ENCODE measurements at places on chromosomes 5 and 9. TPM values are rescaled to one million over a fixed set of nuclear protein-coding genes. Genes with fewer than 3 reads are reported as not detected.

Gene SLCO6A1
- 6.2 TPM for total RNA-seq

Gene SV2C
- total RNA-seq = 0.18 TPM

Gene CYLC2
- total RNA-seq = not detected

Gene PCDHA11
- 11.7 TPM for total RNA-seq

Gene LVRN
- 0.35 TPM for total RNA-seq

Gene NSA2
- 88.5 TPM for total RNA-seq

Gene C8G
- total RNA-seq = 1.5 TPM

DNA sequence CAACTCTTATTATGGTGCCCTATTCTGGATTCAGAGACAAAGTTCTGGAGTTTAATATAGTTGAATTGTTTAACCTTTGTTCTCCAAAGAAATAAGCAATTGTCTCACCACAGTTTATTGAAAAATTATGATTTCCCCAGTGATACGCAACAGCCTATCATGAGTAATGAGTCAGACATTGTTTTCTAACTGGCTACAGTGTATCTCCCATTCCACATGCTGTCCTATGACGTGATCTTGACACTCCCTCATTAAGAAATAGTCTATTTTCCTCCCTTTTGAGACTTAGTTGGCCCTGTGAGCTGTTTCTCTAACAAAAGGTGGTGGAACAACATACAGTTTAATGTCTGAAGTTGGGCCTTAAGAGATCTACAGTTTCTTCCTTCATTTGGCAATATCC, 1290.6 kb upstream of the CDH6 start:
- H3K4me3 ChIP-seq = no peak overlapping the region
- DNase-seq = no peak
- no peaks in the 10 kb centered on the region for H3K36me3 ChIP-seq
- H3K4me1 ChIP-seq = no peaks in the 10 kb centered on the region
- H3K27me3 ChIP-seq = no peaks in the 10 kb centered on the region
- no peak overlapping the region for H3K27ac ChIP-seq

- no peak overlapping the region for H3K4me3 ChIP-seq
- no peaks in the 10 kb centered on the region for H3K36me3 ChIP-seq
- DNase-seq = no peak
- peaks cover 8% of the 10 kb centered on the region for H3K4me1 ChIP-seq
These were observed 5.7 kb downstream of the HBEGF start for GRCh38 chr5:140340605-140341121.

DNA sequence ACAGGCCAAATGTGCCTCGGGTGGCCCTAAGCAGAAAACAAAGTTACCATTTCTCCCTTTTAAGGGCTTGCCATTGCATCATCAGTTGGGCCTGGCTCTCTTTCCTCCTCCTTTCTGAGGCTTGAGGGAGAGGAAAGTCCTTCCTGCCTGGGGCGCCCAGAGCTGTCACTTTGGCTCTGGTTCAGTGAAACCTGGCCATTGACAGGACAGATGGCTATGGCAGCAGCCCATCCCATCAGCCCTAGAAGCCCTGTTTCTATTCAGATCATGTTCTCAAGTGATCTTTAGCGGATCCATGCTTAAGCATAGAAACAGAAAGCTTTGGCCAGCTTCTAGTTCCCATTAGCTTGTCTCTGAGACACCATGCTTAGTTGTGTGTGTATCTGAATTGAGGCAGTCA, 293.4 kb downstream of the YTHDC2 start:
- peak overlapping the region; percentile 45 for H3K4me3 ChIP-seq
- no peaks in the 10 kb centered on the region for H3K36me3 ChIP-seq
- H3K27me3 ChIP-seq = no peaks in the 10 kb centered on the region
- H3K27ac ChIP-seq = peak overlapping the region; percentile 88

DNA sequence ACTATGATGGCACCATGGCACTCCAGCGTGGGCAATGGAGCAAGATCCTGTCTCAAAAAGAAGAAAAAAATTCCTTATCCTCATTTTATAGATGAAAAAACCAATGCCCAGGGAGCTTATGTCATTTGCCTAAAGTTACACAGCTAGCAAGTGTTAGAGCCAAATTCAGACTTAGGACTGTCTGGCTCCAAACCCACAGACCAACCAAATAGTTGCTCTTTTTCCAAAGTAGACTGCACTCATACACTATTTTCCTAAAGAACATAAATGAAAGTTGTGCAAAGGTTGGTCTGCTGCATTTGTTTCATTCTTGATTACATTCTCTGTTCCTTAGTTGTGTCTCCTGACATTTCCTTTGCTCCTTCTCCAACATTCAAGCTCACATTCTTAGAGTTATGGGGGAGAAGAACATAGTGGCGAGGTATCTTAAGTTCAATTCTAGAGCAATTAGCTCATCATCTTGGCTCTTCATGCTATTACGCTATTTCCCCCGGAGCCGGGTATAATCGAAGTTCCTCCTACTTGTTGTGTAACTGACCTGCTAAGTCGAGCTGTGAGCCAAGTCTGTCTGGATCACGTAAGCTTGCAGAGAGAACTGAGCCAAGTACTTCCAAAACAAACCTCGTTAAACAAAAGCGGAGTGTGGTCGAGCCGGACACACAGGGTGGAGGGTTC, 138.3 kb downstream of the RFK start:
- H3K27me3 ChIP-seq = peaks cover 2% of the 10 kb centered on the region
- H3K4me1 ChIP-seq = no peaks in the 10 kb centered on the region
- H3K4me3 ChIP-seq = no peak overlapping the region
- no peak overlapping the region for H3K27ac ChIP-seq
- DNase-seq = no peak
- H3K36me3 ChIP-seq = no peaks in the 10 kb centered on the region

- no peak overlapping the region for H3K27ac ChIP-seq
- peaks cover 2% of the 10 kb centered on the region for H3K4me1 ChIP-seq
- H3K27me3 ChIP-seq = no peaks in the 10 kb centered on the region
- H3K36me3 ChIP-seq = peaks cover 7% of the 10 kb centered on the region
These were observed 715.2 kb upstream of the DMAC1 start for GRCh38 chr9:8514760-8515159.

DNA sequence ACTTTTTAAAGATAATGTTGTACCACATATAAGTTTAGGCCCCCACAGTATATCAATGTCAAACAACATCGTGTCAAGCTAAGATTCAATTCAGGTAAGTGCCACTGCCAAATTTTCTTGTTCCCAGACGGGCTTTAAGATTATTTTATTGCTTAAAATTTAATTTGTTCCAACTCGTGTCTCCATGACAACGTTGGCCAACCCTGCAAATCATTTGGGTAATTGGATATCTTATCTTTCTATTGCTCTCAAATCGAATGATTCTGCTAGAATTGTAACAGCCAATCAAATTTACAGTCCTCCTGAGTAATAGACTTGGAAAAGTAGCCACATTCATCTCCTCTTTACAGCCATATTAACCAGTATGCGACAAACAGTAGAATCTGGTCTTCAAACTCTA, 19.5 kb downstream of the TLE1 start:
- peaks cover 45% of the 10 kb centered on the region for H3K4me1 ChIP-seq
- H3K4me3 ChIP-seq = no peak overlapping the region
- H3K27me3 ChIP-seq = no peaks in the 10 kb centered on the region
- H3K36me3 ChIP-seq = peaks cover 32% of the 10 kb centered on the region
- H3K27ac ChIP-seq = no peak overlapping the region
- no peak for DNase-seq

DNA sequence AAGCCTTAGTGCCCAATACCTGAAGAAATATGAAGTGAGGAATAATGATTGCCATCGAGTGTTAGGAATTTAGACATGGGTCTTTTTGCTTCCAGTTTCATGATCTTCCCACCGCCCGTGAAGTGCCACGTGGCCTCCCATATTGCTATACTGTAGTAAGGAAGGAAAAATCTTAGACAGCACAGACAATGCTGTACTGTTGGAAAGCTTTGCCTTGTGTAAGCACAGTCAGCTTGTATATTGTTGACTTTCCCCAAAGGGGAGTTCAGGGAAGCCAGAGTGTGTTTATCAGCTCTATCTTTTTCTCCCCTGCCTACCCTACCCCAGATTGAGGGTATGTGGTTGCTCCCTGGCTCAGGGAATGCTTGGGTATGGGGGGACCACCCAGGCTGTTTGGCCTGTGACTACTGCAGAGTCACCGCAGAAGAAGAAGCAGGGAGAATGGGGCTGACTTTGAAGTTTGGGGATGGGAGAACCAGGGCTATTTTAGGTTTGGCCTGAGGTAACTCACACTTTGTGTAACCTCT, 161.8 kb upstream of the MEF2C start:
- peaks cover 2% of the 10 kb centered on the region for H3K36me3 ChIP-seq
- DNase-seq = no peak
- no peak overlapping the region for H3K27ac ChIP-seq
- no peaks in the 10 kb centered on the region for H3K27me3 ChIP-seq

- H3K4me3 ChIP-seq = no peak overlapping the region
- no peaks in the 10 kb centered on the region for H3K27me3 ChIP-seq
- H3K4me1 ChIP-seq = peaks cover 20% of the 10 kb centered on the region
- no peak overlapping the region for H3K27ac ChIP-seq
- no peak for DNase-seq
These were observed 52.1 kb downstream of the TSSK1B start for GRCh38 chr5:113382731-113383130.

- H3K36me3 ChIP-seq = peaks cover 12% of the 10 kb centered on the region
- H3K27ac ChIP-seq = no peak overlapping the region
- H3K4me3 ChIP-seq = no peak overlapping the region
- H3K27me3 ChIP-seq = no peaks in the 10 kb centered on the region
- no peaks in the 10 kb centered on the region for H3K4me1 ChIP-seq
- no peak for DNase-seq
These were observed 13.3 kb downstream of the SLC25A46 start for GRCh38 chr5:110751902-110752762.

DNA sequence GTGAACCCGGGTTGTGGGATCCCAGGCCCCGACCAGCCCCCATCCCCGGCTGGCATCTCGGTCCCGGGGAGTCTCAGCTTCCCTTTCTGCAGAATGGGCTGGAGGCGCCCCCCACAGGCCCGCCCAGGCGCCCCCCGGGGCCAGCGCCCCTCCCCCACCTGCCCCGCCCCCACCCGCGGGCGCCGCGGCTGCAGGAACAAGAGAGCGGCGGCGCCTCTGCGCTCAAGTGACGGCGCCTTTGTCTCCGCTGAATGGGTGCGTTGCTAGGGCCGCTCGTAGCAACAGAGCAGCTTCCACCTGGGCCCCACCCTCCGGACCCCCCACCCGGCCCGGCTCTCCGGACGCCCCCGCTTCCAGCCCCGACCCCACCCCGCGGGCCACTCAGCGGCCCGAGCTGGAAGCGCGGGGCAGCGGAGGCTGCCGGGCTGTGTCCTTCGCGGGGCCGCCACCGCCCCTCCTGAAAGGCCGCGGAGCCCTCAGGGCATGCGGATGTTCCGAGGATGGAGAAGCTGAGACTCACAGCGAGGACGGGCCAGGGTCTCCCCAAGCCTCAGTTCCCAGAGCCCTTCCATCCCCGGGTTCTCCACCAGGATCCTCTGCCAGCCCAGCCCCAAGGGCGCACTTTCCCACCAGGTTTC, 27.5 kb downstream of the ADGRD2 start:
- H3K4me1 ChIP-seq = peaks cover 5% of the 10 kb centered on the region
- H3K36me3 ChIP-seq = no peaks in the 10 kb centered on the region
- H3K27me3 ChIP-seq = peaks cover 43% of the 10 kb centered on the region
- DNase-seq = no peak

GRCh38 chr5:10536511-10536910, 27.4 kb upstream of the ANKRD33B start:
- no peak overlapping the region for H3K27ac ChIP-seq
- DNase-seq = no peak
- no peaks in the 10 kb centered on the region for H3K36me3 ChIP-seq
- no peak overlapping the region for H3K4me3 ChIP-seq

DNA sequence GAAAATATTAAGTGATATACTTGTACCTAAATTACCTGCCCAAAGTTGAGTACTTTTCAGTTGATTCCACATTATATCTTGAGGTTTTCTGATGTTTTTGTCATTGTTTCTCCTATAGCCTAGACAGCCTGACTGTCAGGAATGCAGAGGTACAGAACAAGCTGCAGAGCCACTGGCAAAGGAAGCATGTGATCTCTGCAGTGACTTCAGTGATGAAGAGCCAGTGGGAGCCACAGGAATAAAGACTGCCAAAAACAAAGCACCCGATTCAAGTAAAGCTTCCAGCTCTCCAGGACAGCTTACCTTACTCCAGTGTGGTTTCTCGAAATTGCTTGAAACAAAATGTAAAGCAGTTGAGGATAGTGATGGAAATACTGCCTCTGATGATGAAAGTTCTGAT, 96.3 kb downstream of the ERCC6L2 start:
- no peak for DNase-seq
- H3K27me3 ChIP-seq = no peaks in the 10 kb centered on the region
- H3K36me3 ChIP-seq = peaks cover 35% of the 10 kb centered on the region
- no peak overlapping the region for H3K4me3 ChIP-seq
- H3K4me1 ChIP-seq = no peaks in the 10 kb centered on the region

DNA sequence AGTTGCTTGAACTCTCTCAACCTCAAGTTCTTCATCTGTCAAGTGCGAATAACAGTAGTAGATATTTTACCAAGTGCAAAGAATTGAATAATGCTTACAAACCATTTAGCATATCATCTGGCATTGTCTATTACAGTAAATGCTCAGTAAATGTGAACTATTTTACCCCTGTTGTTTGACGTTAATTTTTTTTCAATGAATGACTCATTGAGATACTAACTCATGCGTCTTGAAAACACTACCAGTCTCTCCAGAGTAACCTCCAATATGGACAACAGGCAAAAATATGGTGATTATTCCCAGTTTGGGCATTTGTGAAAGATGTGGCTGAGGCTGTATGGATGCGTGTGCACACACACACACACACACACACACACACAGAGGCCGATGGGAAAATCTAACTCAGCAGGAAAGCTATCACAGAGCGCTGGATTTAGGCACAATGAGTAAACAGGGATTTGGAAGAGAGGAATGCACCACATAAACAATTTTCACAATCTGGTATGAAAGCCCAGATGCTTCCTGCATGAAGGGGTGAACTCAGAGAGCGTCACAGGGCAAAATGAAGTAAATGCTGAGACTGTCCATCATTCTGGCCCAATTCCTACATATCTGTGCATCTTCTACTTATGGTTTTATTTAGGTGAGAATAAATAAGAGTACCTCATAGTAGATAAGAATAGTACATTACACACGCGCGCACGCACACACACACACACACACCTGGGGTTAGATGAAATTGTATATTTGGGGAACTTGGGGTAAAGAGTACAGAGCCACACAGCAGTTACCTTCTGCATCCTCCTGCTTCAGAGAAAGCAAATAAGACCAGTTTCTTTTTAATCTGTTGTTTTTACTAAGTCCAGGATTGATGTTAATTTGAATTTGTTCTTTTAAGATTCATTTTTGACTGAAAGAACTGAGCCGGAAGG, 128.7 kb downstream of the PALM2AKAP2 start:
- H3K36me3 ChIP-seq = no peaks in the 10 kb centered on the region
- no peak overlapping the region for H3K4me3 ChIP-seq
- H3K27ac ChIP-seq = no peak overlapping the region

DNA sequence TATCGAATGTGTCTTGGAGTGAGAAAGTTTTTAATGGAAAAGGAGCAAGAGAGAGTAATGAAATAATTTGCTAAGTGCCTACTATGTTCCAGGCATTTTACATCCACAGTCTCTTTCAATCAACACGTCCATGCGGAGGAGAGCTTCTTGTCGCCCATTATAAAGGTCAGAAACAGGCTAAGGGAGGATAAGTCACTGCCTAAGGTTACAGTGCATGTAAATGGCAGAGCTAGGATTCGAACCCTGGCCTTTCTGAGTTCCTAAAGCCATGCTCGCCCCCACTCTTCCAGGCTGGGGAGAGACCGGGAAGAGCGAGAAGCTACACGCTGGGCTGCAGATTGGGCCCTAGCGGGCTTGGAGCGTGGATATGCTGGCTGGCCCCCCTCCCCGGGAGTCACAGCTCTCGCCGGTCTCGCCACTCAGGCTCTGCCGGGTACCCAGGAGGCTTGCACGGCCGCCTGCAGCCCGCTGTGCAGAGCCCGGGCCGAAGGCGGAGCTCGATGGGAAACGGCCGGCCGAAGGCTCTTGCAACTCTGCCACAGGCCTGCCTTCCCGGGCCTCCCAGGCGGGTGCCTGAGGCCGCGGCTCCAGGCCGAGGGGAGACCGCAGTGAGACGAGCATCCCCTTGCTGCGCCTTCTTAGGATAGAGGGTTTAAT, 775 bp upstream of the LHX2 start:
- H3K36me3 ChIP-seq = no peaks in the 10 kb centered on the region
- peak overlapping the region; percentile 13 for H3K4me3 ChIP-seq

All from mesothelial cell of epicardium (in vitro differentiated cells).